ENCODE measurements at places on chromosomes 16 and 17.

DNA sequence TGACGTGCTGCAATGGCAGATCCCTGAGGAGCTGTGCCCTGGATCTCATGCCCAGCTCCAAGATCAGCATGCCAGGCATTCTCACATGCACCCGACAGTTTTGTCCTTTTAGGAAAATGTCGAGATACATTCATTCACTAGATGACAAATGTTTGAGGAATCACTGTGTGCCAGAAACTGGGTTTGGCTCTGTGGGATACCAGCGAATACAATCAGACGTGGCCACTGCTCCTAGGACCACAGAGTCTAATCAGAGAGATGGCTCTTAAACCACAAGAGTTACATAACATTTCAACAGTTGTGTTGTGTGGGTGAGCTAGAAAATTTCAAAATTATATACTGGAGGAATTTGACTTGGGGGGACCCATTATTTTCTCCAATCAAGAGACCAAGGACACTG, 579.7 kb downstream of the CDH13 start:
- no peak for DNase-seq

- DNase-seq, result no peak
Measured at GRCh38 chr16:1182316-1182671, 29.4 kb downstream of the CACNA1H start.

DNA sequence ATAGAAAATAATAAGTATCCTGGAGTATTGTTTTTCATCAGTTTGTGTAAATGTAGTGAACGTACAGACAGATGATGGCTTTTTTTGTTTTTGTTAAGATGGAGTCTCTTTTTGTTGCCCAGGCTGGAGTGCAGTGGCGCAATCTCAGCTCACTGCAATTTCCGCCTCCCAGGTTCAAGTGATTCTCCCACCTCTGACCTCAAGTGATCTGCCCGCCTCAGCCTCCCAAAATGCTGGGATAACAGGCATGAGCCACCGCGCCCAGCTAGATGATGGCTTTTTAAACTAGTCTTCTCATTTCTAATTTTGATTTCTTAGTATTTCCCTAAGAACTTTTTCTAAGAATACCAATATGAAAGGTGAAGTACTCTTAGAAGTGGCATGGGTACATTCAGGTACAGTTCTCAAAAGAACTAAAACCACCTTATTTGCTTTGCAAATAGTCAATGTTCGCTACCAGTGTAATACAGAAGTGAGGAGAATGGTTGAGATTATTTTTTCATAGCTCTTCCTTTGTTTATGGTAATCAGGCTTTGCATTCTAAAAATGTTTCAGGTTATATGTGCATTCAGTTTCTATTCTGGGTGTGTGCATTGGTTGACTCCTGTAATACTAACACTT, 34.2 kb downstream of the TTC19 start:
- DNase-seq, result no peak

DNA sequence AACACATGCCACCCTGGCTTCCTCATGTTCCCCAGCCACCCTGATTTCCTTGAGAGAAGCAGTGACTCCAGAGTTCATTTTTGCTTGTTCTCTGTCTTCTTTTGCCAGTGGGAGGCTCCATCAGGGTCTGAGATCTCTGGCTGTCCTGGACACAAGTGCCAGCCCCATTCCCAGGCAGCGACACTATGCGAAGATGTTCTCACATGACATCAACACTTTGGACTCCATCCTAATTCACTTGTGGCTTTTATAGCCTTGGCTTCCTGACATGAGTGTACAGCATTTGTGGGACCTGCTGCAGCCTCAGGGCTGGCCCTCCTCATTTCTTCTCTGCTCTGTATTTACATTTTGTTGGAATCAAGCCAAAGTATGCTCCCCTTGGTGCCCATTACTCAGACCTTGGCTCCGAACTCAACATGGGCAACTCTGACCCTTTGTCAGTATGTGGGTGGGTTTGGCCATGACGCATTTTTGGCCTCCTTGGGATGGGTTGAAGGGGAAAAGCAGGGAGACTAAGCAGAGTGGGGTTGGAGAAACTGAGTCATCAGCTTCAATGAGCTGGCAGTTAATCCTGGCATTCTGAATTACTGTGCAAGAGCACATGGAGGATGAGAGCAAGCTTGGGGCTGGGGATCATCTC, 119.0 kb upstream of the EEF2KMT start:
- no peak for DNase-seq

DNA sequence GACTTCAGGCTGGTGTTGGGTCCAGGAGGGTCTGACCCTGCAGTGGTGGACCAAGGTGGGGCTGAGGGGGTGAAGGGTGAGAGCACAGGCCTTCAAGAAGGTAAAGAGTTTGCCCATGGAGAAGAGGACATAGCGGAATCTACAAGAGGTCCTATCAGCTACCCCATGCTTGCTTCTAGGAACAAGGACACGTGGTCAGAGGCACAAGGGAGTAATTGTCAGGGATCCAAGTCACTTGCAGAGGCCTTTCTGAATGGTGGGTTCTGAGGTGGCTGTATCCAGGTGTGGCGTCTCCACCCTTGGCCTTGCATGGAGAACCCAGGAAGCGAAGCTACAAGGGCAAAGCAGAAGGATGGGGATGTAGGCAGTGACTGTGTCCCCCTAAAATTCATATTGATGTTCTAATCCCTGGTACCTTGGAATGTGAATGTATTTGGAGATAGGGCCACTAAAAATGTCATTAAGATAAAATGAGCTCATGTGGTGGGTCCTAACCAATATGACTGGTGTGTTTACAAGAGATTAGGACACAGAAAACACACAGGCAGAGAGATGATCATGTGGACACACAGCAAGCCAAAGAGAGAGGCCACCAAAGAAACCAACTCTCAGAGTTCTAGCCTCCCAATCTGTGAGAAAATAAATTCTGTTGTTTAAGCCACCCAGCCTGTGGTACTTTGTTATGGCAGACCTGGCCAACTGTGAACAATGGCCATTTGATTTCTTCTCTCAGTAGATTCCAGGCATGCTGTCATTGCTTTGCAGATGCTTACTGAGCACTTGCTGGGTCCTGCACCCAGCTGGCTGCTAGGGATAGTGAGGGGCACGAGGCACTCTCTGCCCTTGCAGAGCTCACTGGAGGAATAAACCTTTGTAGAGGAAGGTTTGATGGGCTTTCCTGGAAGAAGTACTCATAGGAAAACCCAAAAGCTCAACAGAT, 75.8 kb downstream of the UTP18 start:
- no peak for DNase-seq

- peak; percentile 63 for DNase-seq
Measured at GRCh38 chr17:75457047-75457654, 716 bp downstream of the TMEM94 start.

DNA sequence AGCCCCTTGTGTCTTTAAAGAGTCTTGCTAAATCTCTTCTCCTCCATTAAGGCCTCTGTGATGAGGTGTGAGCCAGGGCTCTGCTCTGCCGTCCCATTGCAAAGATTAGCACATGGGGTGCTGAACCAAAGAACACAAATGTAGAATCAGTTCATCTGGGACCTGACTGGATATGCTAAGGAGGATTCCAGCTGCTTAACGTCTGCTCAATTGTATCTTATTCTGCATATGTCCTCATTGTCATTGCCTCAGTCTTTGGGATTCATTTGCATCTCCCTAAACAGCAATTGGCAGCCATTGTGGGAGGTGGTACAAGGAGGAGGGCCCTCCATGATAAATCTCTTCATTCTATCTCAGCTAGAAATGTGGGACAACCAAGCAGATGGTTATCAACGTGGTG, 106.3 kb upstream of the ADAMTS18 start:
- DNase-seq, result no peak

- DNase-seq, result no peak
Measured at GRCh38 chr17:57356153-57356718, 99.9 kb downstream of the MSI2 start.

DNA sequence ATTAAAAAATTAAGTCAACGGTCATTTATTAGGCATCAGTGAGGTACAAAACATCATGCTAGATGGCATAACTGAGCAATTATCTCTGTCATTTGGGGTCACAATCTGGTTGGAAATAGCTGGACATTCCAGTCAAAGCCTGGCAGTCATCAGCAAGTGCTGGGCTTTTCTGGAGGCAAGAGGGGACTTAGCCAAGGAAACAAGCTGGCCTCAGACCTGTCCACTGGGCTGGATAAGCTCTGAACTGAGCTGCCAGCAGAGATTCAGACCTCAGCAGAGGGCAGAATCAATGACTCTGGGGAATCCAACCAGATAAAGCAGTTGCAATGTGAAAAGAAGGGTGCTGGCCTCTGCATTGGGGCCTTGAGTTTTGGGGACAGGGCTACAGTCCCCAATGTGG, 161.9 kb upstream of the NOL11 start:
- DNase-seq, result no peak

DNA sequence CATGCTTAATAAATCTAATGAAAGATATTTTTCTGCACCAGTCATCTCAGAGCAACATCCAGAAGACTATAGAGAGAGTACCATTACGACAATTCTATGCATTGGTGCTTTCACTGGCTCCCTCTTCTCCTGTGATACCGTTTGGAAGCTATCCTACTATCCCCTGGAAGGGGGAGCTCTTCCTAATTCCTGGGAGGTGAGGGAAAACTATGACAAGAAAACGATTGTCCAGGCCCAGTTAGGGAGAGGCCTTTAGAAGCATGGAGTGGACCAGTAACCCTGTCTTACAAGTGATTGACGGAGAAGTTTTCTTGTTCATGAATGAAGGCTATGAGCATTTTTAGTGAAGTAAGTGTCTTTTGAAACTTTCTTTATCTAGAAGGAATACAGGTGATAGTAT, 150.2 kb downstream of the TANC2 start:
- DNase-seq, result no peak

GRCh38 chr17:13806092-13806491, 204.4 kb upstream of the HS3ST3A1 start:
- DNase-seq, result no peak

GRCh38 chr16:65688301-65688700, 566.4 kb upstream of the CDH11 start:
- no peak for DNase-seq

DNA sequence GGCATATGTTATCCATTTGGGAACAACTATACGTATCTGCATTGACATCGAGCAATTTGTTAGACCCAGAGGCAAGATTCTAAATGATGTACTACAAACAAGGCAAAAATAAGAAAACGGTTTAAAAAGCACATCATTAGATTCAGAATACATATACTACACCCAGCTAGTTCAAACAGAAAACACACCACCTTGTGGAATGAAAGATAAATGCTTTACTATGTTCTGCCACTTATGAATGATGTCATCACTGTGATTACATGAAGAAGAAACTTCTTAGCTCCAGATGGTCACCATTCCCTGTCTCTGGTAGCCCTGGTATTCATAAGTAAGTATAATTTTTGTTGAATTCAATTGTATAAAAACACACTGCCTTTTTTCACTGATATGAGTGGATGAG, 7.8 kb downstream of the NACA2 start:
- DNase-seq, result no peak

DNA sequence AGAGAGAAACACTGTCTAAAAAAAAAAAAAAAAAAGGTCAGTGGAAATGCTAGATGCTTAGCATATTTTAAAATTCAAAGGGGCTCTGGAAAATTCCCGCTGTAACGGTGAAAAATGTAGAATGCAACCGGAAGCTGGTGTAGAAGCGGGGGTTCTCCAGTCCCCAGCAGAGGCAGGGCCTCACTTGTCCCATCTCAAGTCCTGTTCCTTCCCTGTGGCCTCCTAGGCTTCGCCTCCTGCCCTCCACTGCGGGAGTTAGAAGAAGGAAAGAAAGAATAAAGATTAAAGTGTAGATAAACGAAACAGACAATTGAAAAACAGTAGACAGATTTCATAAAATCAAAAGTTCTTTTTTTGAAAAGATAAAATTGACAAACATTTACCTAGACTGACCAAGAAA, 14.8 kb upstream of the ZNF287 start:
- DNase-seq, result no peak

- DNase-seq, result no peak
Measured at GRCh38 chr17:6567528-6568183, 11.3 kb upstream of the PITPNM3 start.

DNA sequence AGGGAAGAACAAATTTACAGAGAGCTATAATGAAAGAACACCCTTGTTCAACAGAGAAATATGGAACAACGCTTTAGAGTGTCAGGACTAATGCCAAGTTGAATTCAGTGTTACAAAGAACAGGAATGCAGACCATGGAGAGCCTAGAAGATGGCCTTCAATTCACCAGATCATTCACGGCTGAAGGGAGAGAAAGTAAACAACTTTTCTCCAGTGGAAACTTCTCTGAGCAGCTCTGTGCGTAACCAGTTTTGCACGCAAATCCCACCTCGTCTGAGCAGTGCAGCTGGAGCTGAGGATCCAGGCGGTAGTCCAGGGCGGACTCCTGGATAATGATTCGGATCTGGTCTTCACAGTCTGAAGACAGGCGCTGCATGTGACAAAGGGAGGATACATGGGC, 40.5 kb upstream of the CLEC18B start:
- DNase-seq, result no peak

DNA sequence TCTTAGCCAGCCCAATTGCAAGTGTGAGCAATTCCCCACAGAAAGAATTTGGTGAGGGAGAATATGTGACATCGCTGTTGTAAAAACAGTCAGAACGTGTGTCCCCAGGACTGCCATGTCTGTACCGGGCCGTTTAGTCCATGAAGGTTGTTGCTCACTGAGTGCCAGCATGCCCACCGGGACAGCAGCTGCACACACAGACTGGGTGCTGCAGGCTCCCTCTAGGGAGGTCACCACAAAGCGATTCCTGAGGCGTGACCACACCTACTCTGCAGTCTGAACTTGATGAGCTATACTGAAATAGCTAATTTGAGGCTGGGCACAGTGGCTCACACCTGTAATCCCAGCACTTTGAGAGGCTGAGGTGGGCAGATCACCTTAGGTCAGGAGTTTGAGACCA, 44.1 kb upstream of the ADORA2B start:
- no peak for DNase-seq

DNA sequence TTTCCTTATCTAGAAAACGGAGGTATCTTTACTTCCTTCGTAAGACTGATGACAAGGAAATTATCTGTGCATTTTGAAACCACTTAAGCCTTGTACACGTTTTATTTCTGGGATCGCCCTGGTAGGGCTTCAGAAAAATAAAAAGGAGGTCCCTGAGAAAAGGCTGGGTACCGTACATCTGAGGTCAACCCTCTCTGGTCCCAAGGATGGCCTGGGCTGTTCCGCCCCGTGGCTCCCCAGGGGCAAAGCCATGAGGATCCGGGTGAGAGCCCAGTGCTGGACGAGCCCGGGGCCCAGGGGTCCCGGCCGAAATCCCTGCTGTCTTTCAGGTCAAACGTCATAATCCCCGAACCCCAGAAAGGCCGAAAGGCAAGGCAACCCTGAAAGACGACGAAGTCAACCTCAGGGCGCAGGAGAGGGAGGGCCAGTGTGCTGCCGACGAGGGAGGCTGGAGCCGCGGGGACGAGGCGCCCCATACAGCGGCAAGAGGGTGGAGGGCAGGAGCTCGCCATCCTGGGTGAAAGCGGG, 656 bp upstream of the FUS start:
- DNase-seq, result peak; percentile 48

Measured in glutamatergic neuron (in vitro differentiated cells).